ENCODE measurements at places on chromosomes 1 and 21. TPM values are rescaled to one million over a fixed set of nuclear protein-coding genes. Genes with fewer than 3 reads are reported as not detected.
A peak's percentile ranks its signal among the peaks of the same experiment; 100 is the strongest.

GRCh38 chr1:12477936-12478611 is 139.9 kb downstream of the DHRS3 start:
- DNase-seq: peak; percentile 99

TSSK3 gene
- 4.3 TPM for total RNA-seq

DNA sequence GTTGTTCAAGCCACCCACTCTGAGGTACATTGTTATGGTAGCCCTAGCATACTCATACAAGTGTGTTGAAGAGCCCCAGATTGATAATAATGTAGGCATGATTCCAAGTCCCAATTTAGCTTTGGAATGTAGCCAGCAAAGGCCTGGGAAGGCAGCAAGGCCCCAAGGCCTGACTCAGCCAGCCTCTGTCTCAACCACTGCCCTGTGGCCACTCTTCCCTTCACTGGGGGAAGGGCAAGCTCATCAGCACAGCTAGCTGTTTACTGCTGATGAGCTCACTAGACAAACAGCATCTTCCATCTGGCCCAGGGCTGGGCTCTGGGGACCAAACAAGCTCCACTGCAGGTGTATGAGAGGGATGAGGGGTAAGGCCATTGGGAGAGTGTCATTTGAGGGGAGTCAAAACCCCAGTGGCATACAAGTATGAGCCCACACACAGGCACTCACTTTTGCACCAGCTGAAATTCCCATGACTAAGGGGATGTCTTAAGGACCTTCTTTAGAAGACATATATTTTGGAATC is 2.2 kb upstream of the IRF6 start:
- DNase-seq: no peak

DNA sequence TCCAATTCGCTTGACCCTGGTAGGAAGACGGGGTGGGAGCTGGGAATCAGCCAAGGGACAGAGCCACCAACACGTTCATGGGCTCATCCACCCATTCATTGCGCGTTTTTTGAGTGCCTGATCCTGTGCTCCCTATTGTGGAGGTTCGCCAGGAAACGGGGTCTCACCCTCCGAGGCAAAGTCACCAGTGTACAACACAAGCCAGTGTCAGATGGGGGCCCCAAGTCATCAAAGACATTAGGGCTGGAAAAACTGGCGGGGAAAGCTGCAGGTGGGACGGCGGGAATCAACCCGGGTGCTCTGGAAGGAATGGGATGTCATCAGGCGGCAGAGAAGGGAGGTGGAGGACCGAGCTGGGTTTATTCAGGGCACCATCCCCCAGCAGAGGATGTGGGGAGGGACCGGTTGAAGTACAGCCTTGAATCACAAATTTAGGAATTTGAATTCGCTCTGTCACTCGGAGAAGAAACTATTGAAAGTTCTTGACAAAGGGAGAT is 667 bp upstream of the NID1 start:
- no peak for DNase-seq

- no peak for DNase-seq
Observed at GRCh38 chr1:208157769-208158168, 86.4 kb downstream of the PLXNA2 start.

GRCh38 chr1:50417946-50418599 is 5.2 kb downstream of the DMRTA2 start:
- DNase-seq: no peak

DNA sequence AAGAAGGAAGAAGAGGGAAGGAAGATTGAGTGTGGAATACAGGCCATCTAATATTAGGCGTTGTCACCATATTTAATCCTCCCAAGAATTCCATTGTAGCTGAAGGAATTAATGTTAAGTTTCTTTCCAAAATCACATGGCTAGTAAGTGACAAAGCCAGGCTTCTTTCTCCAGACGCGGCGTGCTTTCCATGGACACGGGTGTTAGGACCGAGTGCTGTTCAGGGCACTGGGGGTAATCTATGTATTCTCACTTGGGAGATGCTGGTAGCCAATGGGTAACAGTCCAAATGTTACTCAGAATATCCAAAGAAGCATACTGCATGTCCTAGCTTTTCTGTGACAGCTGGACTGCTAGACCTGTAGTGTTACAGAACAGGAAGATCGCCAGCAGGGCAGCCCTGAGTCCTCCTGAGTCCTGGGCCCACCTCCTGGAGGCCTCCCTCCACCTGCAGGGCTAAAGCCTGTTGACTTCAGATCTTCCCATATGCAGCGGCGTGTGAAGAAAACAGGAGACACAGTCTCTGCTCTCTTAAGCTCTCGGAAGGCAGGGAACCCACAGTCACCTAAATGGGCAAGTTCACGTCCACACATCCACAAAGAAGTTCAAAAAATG is 5.3 kb downstream of the IGSF9 start:
- DNase-seq: no peak

DNA sequence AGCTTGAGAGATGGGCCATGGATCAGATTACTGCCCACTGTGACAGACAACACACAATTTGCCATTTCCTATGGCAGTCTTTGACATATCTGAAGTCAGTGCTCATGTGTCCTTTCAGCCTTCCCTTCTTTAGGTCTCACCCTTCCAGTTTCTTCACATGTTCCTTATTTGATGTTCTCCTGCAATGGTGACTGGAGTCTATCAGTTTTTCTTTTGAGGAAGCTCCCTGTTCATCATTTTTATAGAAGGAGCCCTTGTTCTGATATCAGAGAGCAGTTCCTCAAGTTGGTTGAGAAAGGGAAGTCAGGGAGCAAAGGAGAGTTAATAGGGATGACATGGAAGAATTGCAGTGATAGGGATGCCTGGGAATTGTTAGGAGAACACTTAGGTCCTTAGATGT is 42.2 kb downstream of the DISC1 start:
- no peak for DNase-seq

DNA sequence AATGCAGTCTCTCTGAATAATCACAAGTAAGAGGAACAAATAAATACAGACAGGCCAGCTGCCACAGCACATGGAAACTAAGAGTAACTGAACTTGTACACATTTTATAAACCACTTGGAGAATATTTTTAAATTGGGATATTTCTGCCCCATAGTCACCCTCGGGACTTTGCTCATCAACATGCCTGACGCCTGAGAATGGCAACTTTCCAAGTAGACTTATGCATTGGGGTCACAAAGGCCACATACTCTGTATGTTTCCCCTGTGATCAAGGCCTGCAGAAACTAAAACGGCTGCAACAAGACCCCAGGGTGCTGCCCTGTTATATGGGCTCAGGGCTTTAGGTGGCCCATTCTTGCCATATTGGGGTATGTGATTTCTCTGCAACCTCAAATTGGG is 38.3 kb upstream of the GJA5 start:
- DNase-seq: no peak

DNA sequence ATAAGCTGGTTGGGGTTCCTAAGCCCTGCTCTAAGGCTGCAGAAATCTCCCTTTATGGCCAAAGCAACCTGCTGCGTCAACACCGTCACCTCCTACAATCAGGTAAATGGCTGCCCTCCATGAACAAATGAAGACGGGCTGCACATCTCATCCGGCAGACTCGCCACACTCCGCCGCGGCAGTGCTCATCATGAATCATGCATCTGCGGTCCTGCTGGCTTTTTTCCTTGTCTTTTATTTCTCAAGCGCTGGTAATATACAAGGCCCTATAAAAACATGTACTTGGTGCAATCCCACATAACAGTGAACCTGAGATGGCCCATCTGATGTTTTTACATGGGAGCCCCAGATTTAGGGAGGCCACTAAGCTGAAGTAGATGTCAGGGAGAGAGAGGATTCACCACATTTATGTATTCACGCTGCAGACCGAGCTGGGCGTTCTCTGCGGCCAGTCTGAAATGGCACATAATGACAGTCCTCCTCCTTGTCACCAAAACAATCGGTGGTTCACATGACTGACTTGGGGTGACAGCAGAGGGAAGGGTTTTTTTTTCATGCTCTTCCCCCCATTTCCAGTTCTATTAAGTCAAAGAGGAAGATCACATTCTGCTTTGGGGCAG is 91.6 kb downstream of the KAZN start:
- no peak for DNase-seq

- DNase-seq: peak; percentile 89
Observed at GRCh38 chr1:30721812-30722537, 1.4 kb downstream of the MATN1 start.

DNA sequence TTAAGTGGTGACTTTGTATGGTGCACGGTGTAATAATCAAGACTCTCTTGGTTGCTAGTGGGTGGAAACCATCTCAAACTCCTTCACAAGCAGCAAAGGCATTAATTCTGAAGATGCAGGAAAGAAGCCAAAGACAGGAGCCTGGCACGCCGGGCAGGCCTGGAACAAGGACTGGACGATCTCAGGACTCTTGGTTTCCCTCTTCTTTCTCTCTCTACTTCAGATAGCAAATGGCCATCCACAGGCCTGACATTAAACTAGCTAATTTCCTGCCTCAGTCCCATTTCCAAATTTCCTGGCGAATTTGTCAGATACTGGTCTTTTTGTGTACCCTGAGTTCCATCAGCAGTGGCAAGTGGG is 28.2 kb downstream of the STYXL2 start:
- no peak for DNase-seq

- DNase-seq: no peak
Observed at GRCh38 chr1:160623862-160624261, 23.0 kb downstream of the SLAMF1 start.

GRCh38 chr1:175679981-175680652 is 63.3 kb downstream of the TNR start:
- no peak for DNase-seq

FAM131C gene
- total RNA-seq: 5.0 TPM

DNA sequence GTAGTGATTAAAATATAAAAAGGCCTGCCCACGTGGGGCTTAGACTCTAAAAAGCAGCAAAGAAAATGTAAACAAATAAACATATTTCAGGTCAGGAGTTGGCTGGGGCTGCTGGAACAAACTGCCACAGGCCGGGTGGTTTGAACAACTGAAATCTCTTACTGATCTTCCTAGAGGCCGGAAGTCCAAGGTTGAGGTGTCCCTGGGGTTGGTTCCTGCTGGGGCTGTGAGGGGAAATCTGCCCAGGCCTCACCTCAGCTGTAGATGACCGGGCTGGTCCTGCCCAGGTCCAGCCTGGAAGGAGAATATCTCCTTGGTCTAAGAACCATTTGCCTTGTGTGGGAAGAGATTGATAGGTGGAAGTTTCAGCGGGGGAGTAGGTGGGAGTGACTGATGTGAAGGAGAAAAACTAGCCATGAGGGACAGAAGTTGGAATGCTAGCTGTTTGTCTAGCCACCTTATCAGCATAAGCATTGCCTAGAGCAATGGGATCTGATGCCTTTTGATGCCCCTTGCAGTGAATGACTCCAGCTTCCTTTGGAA is 221.1 kb downstream of the DYRK1A start:
- no peak for DNase-seq

- DNase-seq: no peak
Observed at GRCh38 chr21:17467392-17467791, 45.5 kb upstream of the CXADR start.

KIRREL1 gene
- total RNA-seq: 54.9 TPM

Measured in kidney (tissue), 22 donors.